ENCODE measurements at places on chromosomes 3 and 15.
A peak's percentile ranks its signal among the peaks of the same experiment; 100 is the strongest.

DNA sequence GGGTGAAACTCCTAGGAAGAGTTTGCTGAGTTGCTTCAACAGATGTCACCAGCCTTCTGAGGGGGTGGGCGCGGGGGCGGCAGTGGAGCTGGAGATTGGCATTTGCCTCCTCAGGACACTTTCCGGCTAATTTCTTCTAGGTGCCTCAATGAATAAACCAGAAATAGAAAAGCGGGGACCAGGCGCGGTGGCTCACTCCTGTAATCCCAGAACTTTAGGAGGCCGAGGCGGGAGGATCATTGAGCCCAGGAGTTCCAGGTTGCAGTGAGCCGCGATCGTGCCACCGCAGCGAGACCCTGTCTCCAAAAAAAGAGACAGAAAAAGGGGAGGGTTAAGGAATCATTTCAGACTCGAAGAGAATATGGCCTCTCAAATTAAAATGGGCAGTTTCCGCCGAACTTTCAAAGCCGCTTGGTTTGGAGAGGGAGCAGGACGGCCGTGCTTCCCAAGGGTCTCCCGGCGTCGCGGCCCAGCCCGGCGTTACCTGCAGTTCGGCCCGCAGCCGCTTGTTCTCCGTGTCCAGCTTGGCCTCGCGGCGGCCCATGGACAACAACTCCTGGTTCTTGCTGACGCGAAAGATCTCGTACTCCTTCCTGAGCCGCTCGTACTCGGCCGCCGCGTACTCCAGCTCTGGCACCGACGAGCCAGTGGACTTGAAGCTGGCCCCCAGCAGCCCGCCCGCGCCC lies 587 bp downstream of the NPHP3 start:
- no peak for DNase-seq

DNA sequence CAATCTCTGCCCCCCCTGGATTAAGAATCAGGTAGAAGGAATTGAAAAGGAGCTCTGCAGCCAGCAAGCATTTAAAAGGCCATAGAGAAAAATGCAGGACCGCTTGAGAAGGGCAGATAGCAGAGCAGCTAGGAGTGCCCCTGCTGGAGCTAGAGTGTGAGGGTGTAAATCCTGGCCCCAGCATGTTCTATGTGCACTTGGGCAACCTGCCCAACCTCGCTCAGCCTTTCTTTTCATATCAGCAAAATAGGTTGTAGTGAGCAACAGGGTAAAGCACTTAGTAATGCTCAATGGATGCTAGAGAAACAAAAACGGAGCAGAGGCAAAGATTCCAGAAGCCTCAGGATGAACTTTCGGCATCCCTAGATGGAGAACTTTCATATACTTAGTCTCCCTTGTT lies 25.0 kb upstream of the THBS1 start:
- DNase-seq = no peak

DNA sequence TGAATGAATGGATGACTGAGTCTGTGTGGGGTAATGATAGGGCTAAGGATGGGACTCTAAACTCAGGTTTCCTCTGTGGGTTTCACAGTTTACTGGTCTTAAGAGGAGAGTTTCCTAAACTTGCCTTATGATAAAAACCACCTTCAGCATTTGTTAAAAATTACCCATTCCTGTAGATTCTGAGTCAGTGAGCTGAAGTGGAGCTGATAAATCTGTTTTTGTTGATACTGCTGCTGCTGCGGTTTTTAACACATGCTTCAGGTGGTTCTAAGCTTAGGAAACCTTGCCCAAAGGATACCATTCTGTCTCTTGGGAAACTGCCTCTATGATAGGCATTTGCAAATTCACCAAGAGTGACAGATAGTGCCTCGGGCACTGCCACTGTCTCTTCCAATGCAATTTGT lies 52.6 kb downstream of the MECOM start:
- no peak for DNase-seq

- DNase-seq = no peak
Measured at GRCh38 chr3:18789734-18790133, 358.6 kb upstream of the KCNH8 start.

GRCh38 chr3:46848271-46849044 lies 14.8 kb downstream of the MYL3 start:
- DNase-seq = no peak

GRCh38 chr3:105409364-105409763 lies 42.7 kb downstream of the ALCAM start:
- no peak for DNase-seq

- no peak for DNase-seq
Measured at GRCh38 chr3:112074616-112075497, 11.3 kb upstream of the C3orf52 start.

DNA sequence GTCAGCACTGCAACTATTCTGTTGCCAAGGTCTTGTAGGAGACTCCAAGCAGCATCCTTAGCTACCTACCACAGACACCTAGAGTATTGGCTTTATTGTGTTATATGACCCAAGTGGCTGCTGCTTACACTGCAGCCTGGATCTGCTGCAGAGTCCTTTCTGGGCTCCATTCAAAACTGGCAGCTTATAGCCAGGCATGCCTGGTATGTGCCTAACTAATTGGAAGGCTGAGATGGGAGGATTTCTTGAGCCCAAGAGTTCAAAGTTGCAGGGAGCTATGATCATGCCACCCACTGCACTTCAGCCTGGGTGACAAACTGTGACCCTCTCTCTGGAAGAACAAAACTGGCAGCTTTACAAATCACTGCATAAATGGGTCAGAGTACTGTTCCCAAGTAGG lies 8.6 kb downstream of the NDUFB4 start:
- no peak for DNase-seq

DNA sequence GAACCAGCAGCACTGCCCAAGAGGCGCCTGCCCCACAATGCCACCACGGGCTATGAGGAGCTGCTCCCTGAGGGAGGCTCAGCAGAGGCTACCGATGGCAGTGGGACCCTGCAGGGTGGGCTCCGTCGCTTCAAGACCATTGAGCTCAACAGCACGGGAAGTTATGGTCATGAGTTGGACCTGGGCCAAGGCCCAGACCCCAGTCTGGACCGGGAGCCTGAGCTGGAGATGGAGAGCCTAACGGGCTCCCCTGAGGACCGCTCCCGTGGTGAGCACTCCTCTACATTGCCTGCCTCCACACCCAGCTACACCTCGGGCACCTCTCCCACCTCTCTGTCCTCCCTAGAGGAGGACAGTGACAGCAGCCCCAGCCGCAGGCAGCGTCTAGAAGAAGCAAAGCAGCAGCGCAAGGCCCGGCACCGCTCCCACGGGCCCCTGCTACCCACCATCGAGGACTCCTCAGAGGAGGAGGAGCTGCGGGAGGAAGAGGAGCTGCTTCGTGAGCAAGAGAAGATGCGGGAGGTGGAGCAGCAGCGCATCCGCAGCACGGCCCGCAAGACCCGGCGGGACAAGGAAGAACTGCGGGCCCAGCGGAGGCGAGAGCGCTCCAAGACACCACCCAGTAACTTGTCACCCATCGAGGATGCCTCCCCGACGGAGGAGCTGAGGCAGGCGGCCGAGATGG lies 21.8 kb upstream of the APEH start:
- no peak for DNase-seq

DNA sequence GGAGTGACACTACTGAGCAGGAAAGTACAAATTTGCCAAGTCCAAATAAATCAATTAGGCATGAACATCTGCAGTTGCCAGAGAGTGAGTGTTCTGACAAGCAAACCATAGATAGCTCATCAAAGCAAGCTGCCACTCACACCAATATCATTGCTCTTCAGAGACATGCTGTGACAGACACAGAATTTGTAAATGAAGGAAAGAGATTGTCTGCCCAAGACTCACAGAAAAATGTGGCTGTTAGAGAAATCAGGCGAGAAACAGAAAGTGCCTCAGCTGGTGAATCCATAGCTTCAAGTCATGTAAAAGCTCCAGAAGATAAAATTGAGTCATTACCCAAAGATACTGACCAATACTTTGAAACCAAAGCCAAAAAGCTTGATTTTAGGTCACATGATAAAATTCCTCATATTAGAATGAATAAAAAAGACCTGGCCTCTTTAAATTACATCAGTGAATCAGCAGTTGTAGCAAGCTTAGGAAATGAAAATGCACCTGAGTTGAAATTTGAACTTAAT lies 50.8 kb downstream of the CRYBG3 start:
- DNase-seq = no peak

- DNase-seq = peak; percentile 98
Measured at GRCh38 chr15:74869726-74870407, 3.3 kb downstream of the SCAMP2 start.

GRCh38 chr3:149579161-149579560 lies 78.7 kb downstream of the WWTR1 start:
- DNase-seq = no peak

- DNase-seq = no peak
Measured at GRCh38 chr3:186152361-186152798, 43.5 kb upstream of the ETV5 start.

DNA sequence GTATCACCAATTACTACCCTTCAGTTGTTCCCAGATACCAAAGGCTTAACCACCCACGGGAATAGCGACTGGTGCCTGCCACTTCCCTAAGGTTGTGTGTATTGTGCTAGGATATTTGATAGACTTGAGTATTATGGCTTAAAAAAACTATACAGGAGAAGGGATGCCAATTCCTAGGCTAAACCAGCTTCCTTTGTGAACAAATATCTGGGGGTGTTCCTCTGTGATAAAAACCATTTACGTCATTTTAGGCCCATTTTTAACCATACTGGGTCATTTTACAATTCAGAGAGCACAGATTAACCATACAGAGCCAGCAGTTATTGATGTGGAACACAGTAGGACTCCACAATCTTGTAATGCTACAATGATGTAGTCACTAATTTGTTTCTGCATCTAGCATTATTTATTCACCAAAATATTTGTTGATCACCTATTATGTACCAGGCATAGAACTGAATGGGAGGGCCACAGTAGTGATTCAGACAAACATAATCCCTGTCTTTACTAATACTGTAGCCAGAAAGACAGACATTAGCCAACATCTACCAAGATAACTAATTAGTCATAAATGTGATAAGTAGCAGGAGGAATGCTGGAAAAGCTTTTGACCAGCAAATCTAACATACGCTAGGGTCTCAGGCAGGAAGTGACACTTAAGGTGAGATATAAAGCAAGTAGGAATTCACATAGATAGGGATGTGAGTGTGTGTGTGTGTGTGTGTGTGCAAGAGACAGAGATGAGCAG lies 184.8 kb downstream of the MECOM start:
- DNase-seq = no peak

GRCh38 chr3:114545193-114545592 lies 251.4 kb downstream of the TIGIT start:
- no peak for DNase-seq

DNA sequence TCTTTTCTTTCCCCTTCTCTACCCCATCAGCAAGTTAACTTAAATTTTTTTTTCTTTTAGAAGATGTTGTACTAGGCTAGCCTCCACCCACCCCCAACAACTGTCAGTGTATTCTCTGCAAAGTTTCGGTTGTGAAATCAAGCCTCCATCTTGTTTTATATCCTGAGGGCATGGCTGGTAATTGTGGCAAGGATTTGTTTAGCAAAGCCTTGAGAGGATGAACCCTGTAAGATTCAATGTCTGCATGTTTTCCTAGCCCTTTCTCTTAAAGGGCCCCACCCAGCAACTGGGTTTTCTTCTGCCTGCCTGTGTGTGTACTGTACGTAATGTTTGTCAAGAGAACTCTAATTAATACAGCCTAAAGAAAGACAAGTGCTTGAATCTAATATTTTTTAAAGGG lies 475.3 kb downstream of the FHIT start:
- DNase-seq = no peak

- DNase-seq = no peak
Measured at GRCh38 chr15:94119298-94119811, 112.0 kb upstream of the MCTP2 start.

DNA sequence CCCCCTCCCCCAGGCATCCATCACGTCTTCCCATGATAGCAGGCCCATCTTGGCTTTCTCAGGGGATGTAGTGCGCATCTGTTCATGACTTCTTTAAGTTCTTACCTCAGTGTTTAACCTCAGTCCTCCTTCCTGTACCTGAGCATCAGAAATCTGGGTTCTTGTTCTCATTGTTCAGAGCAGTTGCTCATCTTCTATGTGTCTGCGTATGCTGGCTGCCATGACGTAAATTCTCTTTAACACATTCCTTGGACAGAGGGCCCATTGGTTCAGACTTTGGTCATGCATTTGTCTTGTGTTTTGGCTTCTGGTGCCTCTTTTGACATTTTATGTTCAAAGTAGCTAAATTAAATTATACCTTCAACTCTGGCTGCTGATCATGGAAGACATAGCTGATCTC lies 227.3 kb downstream of the CACNA2D3 start:
- no peak for DNase-seq

DNA sequence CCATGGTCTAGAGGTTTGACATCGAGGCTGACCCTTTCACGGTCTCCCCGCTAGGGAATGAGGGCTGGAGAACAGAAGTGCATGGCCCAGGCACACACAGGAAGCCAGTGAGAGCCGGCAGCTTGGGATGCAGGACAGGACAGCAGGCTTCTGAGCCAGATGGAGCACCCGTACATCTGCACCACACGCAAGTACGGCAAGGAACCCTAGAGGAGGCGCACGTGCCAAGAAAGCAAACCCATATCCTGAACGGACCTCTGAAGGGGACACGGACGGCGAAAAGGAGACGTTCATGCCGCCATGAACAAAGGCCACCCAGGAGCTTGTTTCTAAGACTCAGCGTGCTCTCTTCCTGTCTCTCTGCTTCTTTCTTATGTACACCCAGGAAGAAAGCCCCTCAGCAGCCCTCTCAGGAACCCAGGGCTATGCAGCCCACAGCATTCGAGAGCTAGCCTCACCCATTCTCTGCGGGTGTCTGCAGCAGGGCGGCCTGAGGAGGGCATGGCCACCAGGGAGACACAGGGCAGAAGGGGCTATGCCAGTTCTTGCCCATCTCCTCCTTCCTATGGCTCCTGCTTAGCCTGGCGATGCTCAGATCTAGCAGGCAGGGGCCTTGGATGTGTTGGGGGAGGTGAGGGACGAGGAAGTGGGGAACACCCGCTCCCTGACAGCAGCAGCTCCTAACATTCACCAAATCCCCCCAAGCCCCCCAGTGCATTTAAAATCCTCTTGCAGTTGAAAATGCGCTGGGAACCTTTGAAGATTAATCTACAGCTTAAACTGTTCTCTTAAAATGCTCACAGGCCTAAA lies 81.3 kb downstream of the PCSK6 start:
- no peak for DNase-seq

DNA sequence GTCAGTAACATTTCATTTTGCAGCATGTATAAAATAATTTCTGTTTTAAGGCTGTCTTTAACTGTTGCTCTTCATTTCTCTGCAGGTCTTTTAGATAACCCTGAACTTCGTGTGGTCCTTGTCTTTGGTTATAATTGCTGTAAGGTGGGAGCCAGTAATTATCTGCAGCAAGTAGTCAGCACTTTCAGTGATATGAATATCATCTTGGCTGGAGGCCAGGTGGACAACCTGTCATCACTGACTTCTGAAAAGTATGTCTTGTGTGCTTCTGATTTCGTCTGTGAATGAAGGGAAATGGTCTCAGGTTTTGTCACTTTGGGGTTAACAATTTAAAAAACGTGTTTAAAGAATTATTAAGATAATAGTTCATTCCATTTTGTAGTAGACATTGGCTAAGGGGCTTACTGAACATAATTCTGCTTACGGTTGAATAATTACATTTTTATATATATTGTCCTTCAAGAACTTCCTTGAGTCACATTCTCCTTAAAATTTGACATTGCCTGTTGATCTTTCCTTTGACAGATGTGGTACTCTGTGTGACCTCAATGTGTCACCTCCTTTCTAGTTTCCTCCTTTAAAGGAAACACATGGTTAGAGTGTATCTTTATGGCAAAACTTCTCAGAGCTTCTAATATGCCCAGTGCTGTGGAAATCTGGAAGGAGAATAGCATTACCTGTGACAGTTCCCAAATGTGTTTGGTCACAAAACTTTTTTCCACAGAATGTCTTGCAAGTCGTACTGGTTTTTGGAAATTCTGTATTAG lies 26.3 kb downstream of the FBXO22 start:
- no peak for DNase-seq
